ENCODE measurements at places on chromosomes 7 and 10.

GRCh38 chr7:104914421-104914820, 99.6 kb upstream of the KMT2E start:
- no peak for DNase-seq

DNA sequence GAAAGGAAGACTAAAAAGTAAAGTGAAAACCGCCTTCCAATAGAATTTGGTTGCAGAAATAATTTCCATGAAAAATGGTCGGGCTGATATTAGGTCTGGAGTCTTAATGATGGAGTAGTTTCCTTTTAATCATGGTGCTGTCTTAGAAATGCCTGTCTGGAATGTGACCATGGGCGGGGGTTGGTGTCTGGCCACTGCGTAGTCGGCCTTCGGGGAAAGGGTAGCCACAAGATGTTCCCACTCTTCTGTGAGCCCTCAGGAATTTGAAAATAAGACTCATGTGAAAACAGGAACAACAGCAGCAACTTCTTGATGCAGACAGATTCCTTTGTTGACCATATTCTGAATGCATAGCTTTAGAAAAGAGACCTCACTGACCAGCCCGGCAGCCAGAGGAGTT, 176.8 kb downstream of the KIAA1217 start:
- no peak for DNase-seq

- DNase-seq = peak; percentile 1
These were observed 427.9 kb upstream of the CELF2 start for GRCh38 chr10:10589540-10590303.

GRCh38 chr7:6438427-6438826, 9.3 kb downstream of the DAGLB start:
- DNase-seq = no peak
